ENCODE measurements at places on chromosomes 11 and 22.

DNA sequence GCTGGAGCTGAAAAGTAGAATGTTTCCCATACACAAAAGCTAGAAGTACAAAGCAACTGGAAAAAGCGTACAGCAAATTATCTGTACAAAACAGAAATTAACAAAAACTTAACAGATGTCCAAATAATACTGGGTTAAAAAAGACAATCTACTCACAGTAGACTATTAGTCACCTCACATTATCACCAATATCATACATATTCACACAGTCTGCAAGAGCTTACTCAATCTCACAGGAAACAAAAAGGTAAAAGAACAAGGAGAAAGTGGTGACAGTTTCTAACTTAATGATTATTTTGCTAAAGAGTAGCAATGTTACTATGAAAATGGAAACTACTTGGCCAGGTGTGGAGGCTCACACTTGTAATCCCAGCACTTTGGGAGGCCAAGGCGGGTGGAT is 11.9 kb downstream of the CELF1 start:
- no peak for DNase-seq

GRCh38 chr11:134047586-134047999 is 21.3 kb upstream of the JAM3 start:
- peak; percentile 92 for DNase-seq

- DNase-seq = no peak
Measured at GRCh38 chr11:79117488-79117887, 323.3 kb downstream of the TENM4 start.

- DNase-seq = peak; percentile 83
Measured at GRCh38 chr11:3841426-3842350, 929 bp upstream of the RHOG start.

DNA sequence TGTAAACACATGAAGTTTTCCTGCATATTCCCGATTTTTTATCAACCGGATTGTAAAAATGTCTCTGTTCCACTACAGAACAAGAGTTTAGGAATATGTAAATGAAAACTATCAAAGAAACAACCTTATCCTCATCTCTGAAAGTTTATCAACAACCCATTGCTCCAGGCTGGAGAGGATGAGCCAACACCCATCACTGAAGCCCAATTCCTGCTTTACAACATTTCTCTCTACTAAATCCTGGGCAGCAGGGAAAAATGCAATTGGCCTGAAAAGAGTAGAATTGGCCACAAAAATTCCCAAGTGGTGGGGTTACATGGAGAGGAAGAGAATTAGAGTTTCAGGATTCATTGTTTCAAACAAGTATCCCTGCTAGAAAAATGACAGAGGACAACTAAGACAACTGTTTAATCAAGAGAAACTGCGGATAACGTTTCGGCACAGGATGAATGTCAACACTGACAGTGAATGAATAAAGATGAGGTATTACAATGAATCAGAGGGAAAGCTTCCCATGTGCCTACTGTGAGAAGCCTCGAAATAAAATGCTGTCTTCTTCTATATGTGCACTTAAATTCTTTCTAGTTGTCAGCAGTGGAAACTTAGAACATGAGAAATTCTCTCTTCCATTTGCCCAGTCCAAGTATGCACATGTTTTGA is 317.3 kb upstream of the ANO3 start:
- DNase-seq = no peak

GRCh38 chr11:46668480-46669085 is 31.8 kb downstream of the ARHGAP1 start:
- no peak for DNase-seq

GRCh38 chr22:43428005-43428485 is 16.2 kb downstream of the MPPED1 start:
- DNase-seq = no peak

DNA sequence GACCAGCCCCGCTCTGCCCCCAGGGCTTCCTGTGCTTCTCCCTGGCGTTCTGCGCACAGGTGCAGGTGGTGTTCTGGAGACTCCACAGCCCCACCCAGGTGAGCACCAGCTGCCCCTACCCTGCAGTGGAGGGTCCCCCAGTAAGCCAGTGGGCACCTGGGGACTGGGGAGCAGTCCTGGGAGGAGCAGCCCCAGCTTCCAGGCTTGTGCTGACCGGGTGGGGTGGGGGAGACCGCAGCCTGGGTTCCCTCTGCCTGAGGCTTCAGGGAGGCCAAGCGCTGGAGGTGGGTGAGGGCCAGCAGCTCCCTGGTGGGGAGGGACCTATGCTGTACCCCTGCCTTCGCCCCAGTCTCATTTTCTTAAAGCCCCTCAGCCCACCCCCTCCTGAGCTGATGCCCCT is 6.9 kb downstream of the TSPAN32 start:
- DNase-seq = no peak

GRCh38 chr11:118572061-118572980 is at the start of gene ARCN1:
Gene ARCN1 (plus strand): TSS chr11:118572409. CDS start chr11:118572548, 139 bp downstream.
- DNase-seq = peak; percentile 72

DNA sequence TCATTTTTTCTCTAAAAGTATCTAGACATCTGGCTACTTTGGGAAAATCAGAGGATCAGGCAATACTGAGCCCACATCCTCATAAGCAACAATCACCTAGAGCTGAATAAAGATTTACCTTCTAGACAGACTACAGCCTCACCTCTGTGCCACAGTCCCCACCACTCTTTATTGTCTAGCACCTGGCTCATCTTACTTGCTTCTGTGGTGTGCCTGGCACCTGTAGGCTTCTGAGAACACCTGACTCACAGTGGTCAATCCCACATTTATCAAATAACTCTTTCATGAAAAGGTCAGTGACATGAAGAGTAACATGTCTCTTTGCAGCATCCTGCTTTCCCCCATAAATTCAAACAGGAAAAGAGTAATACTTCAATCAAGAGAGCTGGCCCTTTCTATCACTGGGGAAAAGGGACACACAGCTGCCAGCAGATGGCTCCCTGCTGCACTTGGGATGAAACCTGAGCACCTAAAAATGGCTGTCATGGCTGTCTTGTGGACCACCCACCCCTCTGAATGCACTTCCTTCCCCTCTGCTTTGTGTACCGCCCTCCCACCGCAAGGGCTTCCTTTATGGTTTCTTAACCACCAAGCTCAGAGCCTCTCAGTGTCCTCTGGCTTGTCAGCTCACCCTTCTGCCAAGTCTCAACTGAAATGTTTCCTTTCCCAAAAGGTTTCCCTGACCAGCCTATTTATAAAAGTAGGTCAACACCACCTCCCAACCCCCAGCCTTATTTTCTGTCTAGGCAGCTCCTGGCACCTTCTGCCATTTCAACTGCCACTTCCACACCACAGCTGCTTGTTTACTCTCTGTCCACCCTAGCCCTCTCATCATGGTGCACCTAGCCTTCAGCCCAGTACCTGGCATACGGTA is 9.3 kb downstream of the TFIP11 start:
- DNase-seq = peak; percentile 20

- no peak for DNase-seq
Measured at GRCh38 chr11:134714021-134714656, 302.1 kb upstream of the B3GAT1 start.

- no peak for DNase-seq
Measured at GRCh38 chr11:2760196-2760871, 60.5 kb upstream of the KCNQ1OT1 start.

- no peak for DNase-seq
Measured at GRCh38 chr11:57440744-57441414, 14.0 kb upstream of the SLC43A3 start.

DNA sequence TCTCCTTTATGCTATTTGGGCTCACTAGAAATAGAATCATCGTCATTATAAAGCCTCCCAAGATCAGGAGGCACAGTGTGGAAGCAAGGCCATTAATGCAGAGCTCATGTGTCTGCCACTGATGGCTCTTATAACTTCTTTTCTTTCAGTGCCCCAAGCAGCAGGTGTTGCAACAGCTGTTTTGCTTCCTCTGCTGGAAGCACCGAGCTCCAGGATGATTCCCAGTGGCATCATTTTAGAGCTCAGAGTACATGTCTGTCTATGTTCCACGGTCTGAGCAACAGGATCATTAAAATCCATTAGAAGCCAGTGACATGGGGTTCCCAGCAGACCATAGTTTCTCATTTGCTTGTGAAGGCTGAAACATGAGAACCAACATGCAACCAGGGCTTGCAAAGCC is 803.0 kb upstream of the FAT3 start:
- no peak for DNase-seq

- no peak for DNase-seq
Measured at GRCh38 chr11:27721264-27722116, 21.2 kb upstream of the BDNF start.

DNA sequence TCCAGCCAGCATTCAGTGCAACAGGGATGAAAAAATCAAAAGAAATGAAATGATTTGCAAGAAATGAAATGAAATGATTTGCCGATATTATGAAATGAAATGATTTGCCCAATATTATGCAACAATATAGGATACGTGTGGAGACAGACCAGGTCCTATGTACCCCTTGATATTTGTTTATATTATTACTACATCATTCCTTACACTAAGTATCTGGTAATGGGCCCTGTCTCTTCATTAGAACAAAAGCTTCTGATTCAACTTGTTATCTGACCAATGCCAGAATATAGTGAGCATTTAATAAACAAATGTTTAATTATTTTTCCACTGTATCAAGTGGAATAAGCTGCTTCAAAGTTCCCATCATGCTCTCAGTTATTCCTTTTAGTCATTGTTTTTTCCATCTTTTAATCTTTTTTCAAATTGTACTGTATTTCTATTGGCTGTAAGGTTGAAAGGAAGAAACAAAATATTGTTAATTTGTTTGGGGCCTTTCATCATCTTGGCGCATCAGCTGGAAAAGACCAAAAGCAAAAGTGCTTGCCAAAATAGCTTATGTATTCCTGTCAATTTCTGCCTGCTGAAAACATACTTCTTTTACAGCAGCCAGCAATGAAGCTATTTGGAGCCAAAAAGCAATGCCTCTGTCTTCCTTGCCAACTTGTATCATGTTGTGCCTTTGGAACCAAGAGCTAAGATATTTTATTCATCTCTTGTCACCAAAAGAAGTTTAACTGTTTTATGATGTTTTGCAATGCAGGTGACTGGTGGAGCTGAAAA is 2314.9 kb downstream of the LRRC4C start:
- no peak for DNase-seq

DNA sequence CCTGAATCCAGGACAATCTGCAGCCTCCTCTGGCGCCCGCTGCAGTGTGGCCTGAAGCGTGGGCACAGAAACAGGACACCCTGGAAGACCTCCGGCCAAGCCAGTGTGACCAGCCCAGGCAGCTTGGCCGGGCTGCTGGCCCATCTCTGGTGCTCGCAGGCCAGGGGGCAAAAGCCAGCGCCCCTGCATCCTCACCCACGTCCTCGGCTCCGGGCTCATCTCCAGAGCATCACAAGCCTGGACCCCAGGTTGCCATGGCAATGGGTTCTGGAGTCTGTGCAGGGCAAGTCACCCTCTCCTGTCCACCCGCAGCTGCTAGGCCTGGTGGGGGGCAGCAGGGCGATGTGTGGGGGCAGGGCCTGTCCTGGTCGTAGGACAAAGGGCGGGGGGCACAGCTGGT is 9.3 kb upstream of the PDGFB start:
- DNase-seq = no peak

DNA sequence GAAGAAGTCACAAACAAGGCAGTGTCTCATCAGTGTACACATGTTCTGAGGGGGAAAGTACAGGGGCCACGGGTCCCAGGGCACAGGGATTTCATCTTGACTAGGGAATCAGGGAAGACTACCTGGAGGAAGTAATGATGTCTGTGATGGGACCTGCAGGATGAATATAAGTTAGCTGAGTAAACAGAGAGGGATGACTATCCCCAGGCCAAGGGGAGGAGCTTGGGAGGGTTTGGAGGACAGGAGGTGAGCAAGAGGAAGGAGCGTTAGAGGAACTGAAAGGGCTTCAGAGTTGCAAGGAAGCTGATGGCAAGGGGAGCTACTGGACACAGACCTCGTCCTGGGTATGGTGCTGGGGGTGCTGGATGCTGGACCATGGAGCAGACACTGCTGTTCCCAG is 56.4 kb downstream of the TRAF6 start:
- no peak for DNase-seq

GRCh38 chr11:19777377-19778102 is 64.9 kb downstream of the NAV2 start:
- DNase-seq = peak; percentile 64

DNA sequence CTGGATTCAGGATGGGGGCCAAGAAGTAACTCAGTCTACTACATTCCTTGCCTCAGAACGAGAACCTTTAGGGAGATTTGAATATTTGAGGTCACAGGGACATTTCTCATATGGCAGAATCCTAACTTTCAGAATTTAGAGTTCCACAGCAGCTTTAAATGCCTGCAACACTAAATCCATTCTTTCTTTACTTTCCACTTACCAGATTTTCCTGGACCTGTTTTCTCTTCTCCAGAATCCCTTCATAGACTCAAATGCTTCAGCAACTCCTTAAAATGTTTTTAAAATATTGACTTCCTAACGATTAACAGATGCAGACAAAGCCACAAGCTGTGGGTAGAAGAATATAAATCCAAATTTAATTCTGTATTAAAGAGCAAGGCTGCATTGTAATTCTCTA is 63.1 kb downstream of the PRSS23 start:
- no peak for DNase-seq

DNA sequence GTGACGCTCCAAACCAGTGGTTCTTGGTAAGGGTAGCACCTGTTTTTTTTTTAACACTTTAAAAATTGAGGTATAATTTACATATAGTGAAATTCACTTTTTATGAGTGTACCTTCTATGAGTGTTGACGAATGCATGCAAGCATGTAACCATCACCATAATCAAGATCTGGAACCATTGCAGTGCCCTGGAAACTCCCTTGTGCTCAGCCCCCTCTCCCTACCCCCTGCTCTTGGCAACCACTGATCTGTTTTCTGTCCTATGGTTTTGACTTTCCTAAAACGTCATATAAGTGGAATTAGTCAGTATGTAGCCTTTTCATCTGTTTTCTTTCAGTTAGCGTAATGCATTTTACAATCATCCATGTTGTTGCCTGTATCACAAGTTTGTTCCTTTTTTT is 212.2 kb downstream of the GRIK4 start:
- no peak for DNase-seq

- no peak for DNase-seq
Measured at GRCh38 chr11:131993246-131993645, 622.8 kb downstream of the NTM start.

DNA sequence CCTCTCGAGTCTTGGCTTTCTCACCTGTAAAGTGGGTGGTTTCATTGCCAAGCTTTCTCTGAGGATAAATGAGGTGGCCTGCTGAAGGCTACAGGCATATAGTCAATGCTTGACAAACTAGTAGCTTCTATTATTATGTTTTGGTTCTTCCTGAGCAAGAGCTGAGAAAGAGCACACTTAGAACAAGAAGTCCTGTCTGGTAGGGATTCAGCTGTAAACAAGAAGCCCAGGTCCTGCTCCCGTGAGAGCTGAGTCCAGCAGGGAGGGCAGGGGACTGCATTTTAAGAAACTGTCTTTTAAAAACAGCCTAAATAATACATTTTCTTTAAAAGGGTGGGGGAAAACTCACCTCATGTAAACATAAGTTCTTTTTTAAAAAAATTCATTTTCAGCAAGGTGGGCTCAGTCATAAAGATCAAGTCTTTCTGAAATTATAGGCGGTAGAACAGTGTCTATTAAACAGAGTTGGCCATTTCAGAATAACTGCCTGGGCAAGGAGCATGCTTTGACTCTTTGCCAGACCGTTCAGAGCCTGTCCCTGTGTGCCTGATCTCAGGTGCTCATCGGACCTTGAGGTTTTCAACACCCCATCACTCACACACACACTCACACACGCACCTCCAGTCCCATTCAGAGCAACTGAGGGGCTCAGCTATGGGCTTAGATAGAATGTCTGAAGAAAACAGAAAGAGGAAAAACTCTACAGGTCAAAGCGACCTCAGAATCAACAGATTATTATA is 29.2 kb upstream of the MYO18B start:
- no peak for DNase-seq

GRCh38 chr22:22703203-22703570 is 58.8 kb downstream of the GGTLC2 start:
- no peak for DNase-seq

GRCh38 chr11:69530278-69531070 is 49.0 kb downstream of the LINC01488 start:
- DNase-seq = no peak

All from HCEC 1CT (cell line).